ENCODE measurements at places on chromosomes 7 and 10.

GRCh38 chr7:93559639-93560491 lies 14.7 kb downstream of the CALCR start:
- DNase-seq: no peak

GRCh38 chr10:96538683-96539082 lies 25.0 kb upstream of the TLL2 start:
- no peak for DNase-seq

DNA sequence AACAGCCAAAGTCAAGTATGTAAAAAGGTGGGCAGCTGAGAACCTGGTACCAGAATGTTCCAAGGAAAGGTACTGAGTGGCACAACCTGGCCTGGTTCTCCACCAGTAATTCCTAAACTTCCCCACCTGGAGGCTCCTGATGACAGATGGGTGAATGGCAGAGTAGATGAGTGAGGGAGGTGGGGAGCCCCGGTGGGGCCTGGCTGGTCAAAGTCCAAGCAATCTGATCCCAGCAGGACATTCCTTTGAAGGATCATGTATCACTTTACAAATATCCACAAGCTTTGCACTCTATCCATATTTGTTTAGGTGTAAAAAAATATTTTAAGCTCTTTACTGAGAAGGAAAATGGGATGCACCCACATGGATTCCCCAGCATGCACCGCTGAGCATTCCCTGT lies 250.2 kb downstream of the DPP6 start:
- DNase-seq: no peak

DNA sequence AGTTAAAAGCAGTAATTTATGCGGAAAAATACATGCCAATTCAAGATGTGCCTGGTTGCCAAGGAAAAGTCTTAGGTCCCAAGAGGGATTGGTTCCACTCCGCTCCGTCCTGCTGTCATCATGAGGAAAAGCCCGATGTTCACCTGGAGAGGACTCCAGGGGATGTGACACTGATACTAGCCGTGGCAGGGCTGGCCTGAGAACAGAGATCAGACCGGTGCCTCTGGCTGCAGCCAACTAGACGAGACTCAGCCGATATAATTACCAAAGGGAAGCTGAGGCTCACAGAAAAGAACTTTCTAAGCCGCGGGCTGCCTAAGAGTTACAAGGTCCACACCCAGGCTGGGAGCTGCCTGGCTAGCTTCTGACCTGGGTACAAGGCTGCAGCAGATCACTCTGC lies 81.3 kb upstream of the UNC5B start:
- no peak for DNase-seq

GRCh38 chr7:95045236-95045923 lies 138.0 kb downstream of the PPP1R9A start:
- peak; percentile 21 for DNase-seq

GRCh38 chr10:11304906-11305585 lies 287.4 kb downstream of the CELF2 start:
- DNase-seq: no peak

DNA sequence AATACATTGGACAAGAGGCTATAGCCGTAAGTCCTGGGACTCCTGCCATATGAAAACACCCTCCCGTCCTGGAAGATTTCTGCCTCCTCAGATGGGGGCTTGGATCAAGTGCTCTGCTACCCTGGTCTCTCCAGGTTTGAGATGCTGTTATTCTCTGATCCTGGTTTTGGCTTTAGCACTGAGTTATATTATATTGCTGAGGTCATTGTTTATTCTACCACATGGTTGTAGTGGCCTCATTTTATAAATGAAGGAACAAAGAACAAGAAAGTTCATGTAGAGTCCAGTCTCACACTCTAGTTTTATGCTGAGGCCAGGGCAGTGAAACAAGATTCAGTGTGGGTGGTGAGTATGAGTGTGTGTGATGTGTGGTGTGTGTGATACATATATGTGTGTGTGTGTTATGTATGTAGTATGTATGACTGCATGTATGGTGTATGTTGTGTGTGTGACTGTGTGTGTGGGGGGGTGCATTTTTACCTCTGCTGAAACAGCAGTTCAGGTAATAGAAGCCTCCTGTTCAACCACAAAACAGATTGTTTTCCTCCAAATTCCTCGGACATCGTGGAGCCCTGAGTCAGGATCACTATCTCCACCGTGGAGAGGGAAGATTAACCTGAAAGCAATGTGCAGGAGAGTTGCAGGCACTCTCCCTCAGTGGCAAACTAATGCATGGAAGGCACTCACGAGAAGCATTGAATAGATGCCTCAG lies 80.7 kb downstream of the C7orf25 start:
- peak; percentile 2 for DNase-seq

DNA sequence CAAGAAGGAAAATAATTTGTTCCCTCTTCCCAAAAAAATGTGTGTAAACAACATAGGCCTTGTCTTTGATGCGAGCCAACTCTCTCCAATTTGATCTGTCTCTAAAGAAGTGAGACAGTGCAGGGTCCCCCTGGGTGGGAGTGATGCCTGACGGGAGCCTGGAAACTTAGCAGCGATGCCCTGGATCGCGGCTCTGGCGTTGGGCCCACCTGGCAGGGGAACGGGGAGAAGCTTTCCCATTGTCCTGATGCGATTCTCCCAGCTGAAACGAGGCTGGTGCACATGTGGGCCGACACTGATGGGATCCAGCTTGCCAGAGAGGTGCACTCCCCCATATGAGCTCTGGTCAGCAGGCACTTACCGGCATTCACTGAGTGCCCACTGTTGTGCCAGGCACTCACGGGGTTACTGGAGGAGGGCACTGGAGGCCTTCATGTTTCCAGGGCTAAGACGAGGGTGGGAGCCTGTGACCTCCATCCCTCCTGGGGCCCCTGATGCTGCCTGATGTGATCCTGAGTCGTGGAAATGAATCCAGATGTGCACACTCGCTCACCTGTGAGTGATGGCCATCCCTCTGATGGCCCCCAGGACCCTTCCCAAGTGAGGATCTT lies 132.8 kb downstream of the PTPN20 start:
- no peak for DNase-seq

- no peak for DNase-seq
These were observed 276.8 kb downstream of the ELFN1 start for GRCh38 chr7:1946773-1947450.

GRCh38 chr7:120864141-120864900 lies 6.4 kb upstream of the TSPAN12 start:
- no peak for DNase-seq

DNA sequence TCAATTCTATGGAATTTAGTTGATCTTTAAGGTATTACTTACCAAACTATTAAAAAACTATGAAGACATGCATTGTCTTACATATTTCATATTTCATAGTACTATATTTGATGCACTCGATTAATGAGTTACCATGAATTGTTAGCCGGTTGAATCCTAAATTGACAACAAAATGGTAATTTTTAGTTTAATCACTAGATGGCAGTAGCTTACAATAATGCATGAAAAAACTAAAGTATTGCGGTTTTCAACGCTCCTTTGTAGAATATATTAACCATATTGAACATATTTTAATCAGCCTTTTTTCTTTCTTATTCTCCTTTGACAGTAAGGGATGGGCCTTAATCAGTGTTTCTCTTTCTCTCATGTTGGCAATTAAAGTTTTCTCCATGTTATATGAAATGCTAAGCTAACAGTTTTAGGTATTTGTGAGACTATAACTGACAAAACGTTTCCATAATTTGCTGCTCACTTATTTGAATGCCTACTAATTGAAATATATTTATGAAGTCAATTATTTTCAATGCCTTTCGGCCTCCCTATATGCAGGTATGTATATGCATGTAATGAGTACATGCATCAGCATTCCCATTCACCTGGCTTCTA lies 48.5 kb upstream of the ARL4A start:
- peak; percentile 59 for DNase-seq

DNA sequence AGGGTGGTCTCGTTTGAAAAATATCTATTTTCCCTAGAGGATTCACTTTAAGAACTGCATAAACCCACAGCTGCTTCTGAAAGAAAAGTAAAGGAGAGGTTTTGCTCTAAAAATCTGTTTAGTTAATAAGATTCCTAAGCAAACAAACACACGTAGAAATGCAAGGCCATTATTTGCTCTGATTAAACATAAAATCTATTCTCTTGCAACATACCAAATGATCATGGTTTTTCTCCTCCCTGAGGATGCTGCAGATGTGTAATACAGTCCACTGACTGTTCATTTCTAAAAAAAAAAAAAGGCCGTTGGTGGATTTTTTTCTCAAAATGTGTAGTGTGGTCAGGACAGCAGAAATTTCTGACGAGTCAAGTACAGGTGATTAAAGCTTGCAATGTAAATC lies 98.6 kb downstream of the BUB3 start:
- no peak for DNase-seq

GRCh38 chr10:441659-442058 lies 247.8 kb downstream of the DIP2C start:
- DNase-seq: no peak

- peak; percentile 28 for DNase-seq
These were observed 603 bp upstream of the TWIST1 start for GRCh38 chr7:19117870-19118608.

- no peak for DNase-seq
These were observed 66.3 kb upstream of the EFCAB10 start for GRCh38 chr7:105647591-105647990.

- DNase-seq: peak; percentile 17
These were observed 36.9 kb downstream of the ZNRF2 start for GRCh38 chr7:30321089-30321881.

GRCh38 chr7:158021836-158022235 lies 565.8 kb downstream of the PTPRN2 start:
- no peak for DNase-seq

Data from fibroblast of pulmonary artery (primary cell).